ENCODE measurements at places on chromosomes 13 and 19. TPM values are rescaled to one million over a fixed set of nuclear protein-coding genes. Genes with fewer than 3 reads are reported as not detected.

The RFX1 gene
- 15.3 TPM for polyA plus RNA-seq

The NKPD1 gene
- polyA plus RNA-seq = 0.19 TPM

DNA sequence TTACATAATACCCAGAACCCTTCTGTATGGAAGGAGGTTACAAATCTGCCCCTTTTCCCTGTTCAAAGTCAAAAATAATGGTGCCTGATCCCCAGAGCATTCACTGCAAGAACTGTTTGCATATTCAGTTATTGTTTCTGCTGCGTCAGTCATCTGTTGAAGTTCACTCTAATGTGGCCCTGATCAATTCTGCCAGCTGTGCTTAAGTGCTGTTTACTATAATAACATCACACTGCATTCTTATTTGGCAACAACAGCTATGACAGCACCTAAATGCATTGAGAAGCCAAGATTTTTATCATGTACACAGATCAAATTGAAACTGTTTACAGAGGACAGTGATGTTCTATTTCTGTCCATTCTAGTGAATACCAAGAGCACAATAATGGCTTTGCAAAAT is 115.9 kb downstream of the DACH1 start:
- no peak for DNase-seq

The GSX1 gene
- not detected for polyA plus RNA-seq

DNA sequence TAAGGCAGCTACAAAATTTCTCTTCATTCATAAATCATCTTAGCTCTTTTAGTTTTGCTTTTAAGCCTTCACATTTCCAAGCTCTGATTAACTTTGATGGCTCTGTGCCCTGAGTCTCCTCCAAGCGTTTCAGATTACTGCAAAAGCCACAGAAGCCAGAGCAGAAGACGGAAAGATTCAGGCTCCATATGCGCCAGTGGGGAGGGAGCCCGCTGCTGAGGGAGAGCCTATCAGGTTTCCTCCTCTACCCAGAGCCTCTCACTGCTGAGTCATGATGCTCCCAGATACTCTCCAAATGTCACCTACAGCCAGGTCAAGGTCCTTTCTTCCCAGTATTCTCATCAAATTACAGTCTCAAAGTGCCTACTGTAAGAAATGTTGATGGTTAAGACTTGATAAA is 193.6 kb downstream of the RAP2A start:
- peak; percentile 78 for DNase-seq

DNA sequence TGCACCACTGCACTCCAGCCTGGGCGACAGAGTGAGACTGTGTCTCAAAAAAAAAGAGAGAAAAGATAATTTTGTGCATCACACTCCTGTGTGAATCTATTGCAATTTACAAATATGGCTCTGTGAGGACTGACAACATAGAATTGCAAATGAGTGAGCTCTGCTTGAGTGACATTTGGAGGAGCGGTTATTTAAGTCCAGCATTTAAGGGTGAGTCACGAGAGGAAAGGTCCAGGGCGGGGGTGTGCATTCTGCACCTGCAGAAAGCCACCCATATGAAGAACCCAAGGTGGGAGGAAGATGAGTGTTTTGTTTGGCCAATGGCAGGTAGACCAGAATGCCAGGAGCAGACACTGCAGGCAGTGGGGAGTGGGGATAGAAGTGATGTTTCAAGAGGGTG is 58.5 kb downstream of the DGKH start:
- no peak for DNase-seq

DNA sequence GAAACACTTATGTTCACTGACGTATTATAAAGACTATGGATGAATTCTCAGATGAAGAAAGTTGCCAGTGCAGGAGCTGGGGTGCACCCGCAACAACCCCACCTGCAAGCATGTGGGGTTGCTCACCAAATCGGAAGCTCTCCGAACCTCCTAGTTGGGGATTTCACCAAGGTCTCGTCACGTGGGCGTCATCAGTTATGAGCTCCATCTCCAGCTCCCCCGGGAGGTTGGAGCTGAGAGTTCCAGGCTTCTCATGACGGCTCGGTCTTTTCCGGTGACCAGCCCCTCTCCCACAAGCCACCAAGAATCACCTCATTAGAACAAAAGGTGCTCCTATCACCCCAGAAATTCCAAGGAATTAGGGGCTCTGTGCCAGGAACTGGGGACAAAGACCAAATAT is 46.1 kb upstream of the TUBGCP3 start:
- no peak for DNase-seq

GRCh38 chr13:76656500-76656899 is 229.7 kb downstream of the KCTD12 start:
- no peak for DNase-seq

The KCNJ14 gene
- polyA plus RNA-seq = 1.0 TPM

The PLK5 gene
- 0.20 TPM for polyA plus RNA-seq

GRCh38 chr13:44104969-44105368 is 225.3 kb downstream of the LACC1 start:
- no peak for DNase-seq

- no peak for DNase-seq
Observed at GRCh38 chr13:28548872-28549271, 53.9 kb upstream of the FLT1 start.

GRCh38 chr19:33866696-33867095 is 70.0 kb downstream of the KCTD15 start:
- DNase-seq = no peak

DNA sequence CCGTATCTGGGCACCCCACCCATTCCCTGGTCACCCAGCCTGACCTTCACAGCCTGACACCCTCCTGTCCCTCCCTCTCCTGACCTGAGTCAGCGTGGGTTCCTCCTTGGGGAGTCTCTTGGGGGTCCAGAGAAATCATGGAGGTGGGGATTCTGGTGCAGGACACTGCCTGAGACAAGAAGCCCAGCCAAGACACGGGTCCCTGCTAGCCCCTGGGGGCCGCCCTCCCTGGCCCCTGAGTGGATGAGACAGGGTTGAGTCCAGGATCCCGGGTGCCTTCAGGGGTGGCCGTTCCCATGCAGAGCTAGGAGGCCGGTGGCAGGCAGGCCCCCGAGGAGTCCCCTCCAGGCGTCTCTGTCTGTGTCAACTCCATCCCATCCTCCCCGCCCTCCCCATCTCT is 1.6 kb downstream of the MAP2K7 start:
- no peak for DNase-seq
